Activated CD8-positive, alpha-beta memory T cell treated with anti-CD3 and anti-CD28 coated beads for 1 hour (primary cell): ENCODE measurements at places on chromosomes 3 and 15.

GRCh38 chr3:71251156-71251775 is 332.3 kb downstream of the FOXP1 start:
- no peak for DNase-seq

DNA sequence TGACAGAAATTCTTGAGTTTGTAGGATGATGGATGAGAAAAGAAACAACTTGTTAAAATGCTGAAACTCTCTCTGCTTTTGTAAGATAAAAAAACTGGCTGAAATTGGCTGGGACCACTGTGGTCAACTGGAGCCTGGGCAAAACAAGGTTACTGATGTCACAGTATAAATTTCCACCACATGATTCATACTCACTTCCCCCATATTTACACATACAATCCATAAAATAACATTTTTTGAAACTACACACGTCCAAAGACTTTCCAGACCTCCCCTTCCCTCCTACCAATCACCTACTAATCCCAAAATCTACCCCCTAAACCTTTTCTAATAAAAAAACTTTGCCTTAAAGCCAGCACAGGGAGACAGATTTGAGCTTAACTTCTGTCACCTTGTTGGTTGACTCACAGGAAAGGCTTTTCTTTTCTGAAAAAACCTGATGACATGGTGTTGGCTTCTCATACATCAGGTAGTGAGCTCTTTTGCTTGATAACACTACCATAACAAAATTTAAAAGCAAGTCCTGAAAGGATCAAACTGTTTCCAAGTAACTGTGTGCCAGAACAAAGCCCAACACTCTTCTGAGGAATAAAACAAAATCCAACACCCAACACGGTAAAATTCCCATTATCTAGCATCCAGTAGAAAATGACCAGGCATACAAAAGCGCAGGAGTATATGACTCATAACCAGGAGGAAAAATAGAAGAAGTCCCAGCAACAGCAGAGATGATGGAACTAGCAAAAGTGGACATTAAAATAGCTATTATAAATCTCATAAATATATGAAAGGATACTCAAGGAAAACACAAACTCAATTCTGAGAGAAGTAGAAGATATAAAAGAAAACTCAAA is 87.3 kb upstream of the SNRK start:
- no peak for DNase-seq

DNA sequence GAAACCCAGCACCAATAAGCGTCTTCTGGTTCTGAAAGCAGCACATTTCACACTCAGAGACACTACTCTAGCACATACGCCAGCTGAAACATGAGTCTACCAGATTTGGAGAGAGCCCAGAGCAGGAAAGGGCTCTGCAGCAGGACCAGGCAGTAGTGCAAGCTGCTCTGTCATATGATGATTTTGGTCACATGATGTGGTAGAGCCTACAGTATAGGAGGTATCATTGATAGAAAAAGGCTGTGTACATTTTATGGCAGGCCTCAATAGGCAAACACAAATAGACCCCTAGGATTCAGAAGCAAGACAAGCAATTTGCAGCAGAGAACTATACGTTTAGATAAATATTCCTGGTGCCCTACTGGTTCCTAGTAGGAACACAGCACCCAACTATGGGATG is 58.2 kb downstream of the QTRT2 start:
- no peak for DNase-seq

- DNase-seq: no peak
These were observed 189.2 kb downstream of the LPP start for GRCh38 chr3:188342991-188343732.

DNA sequence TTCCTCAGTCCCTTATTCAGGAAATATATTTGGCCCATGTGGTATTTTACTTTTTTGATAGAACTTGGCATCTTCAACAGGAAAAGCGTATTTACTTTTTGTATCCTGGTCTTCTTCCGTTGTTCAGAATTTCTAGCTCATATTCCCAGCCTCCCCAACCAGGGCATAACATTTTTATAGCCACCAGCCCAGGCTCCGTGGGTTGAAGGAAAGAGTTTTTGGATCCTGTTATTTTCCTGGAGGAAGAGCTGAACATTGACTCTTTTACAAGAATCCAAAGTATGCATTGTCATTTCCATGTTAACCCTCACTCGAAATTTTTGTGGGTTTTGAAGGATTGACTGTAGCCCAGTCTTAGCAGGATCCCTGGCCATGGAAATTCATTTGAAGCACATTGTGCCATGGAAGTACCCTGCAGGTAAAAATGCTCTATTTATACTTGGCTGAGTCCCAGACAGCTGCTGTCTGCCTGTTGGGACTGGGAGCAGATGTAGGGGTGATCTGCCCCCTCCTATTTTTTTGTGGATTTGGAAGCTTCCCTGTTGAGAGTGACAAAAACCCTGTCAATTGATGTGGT is 98.8 kb downstream of the AKAP13 start:
- DNase-seq: no peak

- no peak for DNase-seq
These were observed 48.9 kb downstream of the PLXNA1 start for GRCh38 chr3:127031845-127032244.

- DNase-seq: no peak
These were observed 33.7 kb upstream of the CD47 start for GRCh38 chr3:108124337-108125152.

- no peak for DNase-seq
These were observed 5.0 kb downstream of the RHO start for GRCh38 chr3:129533406-129533805.

DNA sequence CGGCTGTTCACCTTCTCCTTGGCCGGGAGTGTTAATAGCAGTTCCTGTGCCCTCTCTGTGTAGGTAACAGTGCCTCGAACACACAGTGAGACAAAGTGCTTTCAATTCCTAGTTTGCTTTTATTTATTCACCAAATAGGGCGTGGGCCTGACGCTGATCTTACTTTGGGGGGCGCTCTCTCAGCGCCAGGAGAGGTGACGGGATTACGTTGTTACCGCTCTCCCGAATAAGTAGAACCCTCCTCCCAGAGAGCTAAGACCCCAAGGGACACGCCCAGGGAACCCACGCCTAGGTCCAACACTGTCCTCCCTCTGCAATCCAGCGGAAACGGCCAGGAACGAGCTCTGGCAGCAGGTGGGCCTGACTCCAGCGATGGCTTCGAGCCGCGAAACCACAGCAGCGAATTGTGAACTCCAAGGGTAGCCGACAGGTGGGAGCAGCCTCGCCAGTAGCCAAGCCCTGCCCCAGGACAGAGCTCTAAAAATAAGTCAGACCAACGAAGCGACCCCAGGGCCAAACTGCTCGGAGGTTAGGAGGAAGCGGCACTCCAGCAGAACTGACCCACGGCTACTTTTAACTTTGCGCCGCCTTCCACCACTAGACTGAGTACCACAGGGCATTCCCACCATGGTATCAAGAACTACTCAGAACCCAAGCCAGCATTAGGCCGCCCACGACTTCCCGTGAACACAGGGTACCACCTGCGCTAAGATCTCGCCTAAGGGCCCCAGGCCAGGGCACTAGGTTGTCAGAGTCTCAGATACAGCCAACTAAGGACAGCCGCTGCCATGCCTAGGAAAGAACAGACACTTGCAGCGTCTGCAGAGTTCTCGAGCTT is 1.6 kb upstream of the SIN3A start:
- no peak for DNase-seq

- no peak for DNase-seq
These were observed 1.6 kb downstream of the THRB start for GRCh38 chr3:24492971-24493551.

DNA sequence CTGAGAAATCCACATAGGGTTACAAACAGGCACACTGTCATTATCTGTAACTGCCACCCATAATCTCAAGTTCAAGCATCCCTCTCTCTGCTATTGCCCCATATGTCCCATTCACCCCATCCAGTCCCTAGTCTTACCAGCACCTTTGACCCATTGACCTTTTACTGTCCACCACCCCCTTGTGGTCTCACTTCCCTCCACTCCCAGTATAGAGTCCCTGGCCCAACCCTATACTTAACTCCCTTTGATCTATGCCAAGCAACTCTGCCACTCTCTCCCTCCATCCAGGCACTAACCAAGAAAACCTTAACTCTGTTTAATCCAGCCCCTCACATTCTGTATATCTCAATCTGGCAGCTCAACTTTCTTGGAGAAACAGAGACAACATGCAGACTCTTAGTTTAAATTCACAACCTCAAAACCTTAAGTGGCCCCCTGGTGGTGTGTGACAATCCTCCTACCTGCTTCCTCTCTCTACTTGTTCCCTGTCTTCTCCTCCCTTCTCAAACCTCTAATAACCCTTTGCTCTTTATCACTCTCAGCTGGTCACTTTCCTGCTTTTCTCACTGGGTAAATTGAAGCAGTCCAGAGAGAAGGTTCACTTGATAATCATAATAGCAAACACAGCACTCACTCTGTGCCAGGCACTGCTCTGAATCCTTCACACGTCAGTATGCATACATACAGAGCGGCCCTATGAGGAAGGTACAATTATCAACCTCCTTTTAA is 162.7 kb downstream of the STT3B start:
- no peak for DNase-seq

DNA sequence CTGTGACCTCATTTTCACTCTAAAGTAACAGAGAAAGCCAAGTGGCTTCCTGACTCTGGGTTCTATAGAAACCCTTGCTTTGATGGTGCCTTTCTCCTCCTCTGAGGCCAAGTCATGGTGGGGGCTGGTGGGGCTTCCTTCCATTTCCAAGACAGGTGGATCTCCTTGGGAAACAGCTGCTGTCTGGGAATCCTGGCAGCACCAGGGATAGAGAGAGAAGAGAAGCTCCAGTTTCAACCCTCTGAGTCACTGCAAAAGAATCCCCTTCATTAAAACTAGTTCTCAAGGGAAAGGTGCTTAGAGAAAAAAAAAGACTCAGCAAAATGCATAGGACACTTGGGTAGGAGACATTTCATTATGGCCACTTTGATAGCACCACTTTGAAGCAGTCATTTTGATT is 614.4 kb downstream of the FHIT start:
- DNase-seq: no peak

DNA sequence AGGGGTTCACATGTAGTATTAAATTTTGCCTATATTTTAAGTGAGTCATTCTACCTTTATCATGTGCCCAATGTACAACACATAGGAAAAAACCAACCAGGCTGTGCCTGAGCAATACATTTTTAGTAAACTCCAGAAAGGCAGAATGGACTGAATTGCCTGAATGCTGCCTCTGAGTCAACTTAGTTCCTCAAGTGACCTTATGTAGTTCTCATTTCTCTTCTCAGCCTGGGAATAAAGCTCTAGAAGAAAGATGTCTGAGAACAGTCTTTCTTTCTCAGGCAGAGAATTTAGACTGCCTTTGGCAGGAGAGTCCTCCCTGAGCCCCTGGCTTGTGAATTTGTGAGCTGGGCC is 13.0 kb downstream of the ST3GAL6 start:
- DNase-seq: no peak

GRCh38 chr15:46856839-46857502 is 860.3 kb upstream of the SEMA6D start:
- no peak for DNase-seq
